ENCODE measurements at places on chromosomes 1 and 21.

GRCh38 chr21:42756580-42757250, 103.3 kb downstream of the PDE9A start:
- no peak for DNase-seq

- DNase-seq: peak; percentile 34
Observed at GRCh38 chr1:213983493-213984386, 4.0 kb upstream of the PROX1 start.

DNA sequence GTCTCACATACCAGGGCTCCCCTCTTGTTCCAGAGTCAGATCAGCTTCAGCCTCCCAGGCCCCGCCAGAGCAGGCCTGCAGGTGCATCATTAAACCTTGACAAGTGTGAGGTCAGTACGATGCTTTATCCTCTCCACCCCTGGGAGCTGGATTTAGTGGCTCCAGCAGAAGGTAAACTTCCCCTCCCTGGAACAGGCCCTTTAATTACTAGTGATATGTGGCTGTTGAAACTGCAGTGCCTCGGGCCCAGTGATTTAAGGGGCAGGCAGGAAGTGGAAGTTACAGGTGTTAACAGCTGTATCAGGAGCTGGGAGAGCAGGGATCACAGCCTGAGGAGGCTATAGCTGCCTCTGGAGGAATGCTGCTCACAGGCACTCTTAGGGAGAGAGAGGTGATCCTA, 132.4 kb upstream of the KLHDC7A start:
- no peak for DNase-seq

DNA sequence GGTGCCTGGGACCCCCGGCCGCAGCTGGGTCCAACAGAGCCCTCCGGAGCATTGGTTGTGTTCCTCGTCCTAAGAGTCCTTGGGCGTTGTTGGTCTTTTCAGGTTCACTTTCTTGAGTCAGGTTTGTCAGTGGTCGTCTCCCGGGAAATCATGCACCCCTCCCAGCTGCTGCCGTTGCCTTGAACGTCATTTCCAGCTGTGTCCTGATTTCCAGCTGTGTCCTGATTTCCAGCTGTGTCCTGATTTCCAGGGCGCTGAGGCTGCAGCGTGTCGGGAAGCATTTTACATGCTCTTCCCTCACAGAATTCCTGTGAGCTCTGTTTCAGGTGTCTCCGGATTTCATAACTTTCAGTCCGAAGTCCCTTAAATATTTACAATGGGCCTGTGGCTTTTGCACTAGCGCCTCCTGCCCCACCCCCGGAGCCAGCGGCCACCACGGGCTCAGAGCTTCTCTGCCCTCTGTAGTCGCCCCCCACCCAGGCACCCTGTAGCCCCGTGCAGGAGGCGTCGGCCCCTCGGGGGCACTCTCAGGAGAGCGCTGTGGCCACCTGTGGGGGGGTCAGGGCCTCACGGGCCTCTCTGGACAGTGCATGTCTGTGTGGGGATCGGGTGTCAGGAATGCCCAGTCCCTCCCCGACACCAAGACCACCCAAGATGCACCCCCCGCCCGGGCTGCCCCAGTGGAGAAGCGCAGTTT, 66.7 kb downstream of the COL18A1 start:
- DNase-seq: no peak

GRCh38 chr1:110068646-110069403, 1.6 kb downstream of the ALX3 start:
- DNase-seq: no peak

GRCh38 chr1:29162476-29163138, 19.1 kb downstream of the SRSF4 start:
- no peak for DNase-seq

GRCh38 chr1:74729741-74730478, 2.9 kb downstream of the CRYZ start:
- no peak for DNase-seq
